ENCODE measurements at places on chromosomes 12 and 14.
A peak's percentile ranks its signal among the peaks of the same experiment; 100 is the strongest.

GRCh38 chr12:56411781-56412639 is 37.2 kb downstream of the TIMELESS start:
- DNase-seq = no peak

- no peak for DNase-seq
These were observed 3.4 kb upstream of the OAS2 start for GRCh38 chr12:112974904-112975303.

GRCh38 chr14:59376686-59377085 is 88.5 kb downstream of the GPR135 start:
- DNase-seq = no peak

DNA sequence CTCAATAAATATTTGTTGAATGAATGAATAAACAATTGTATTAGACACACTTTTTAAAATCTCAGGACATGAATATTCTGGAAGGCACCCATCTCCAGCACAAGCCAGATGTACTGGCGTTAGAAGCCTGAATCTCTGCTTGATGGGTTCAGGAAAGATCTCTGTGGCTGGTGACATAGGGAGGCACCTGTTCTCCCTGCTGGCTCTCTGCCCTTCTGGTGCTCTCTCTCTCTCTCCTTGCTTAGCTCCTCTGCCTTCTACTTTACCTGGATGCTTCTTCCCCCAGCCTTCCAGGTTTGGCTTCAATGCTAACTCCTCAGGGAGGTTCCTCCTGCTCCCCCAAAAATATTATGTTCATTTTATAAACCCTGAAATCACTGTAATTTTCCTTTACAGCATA is 1.5 kb downstream of the CYP46A1 start:
- DNase-seq = no peak

DNA sequence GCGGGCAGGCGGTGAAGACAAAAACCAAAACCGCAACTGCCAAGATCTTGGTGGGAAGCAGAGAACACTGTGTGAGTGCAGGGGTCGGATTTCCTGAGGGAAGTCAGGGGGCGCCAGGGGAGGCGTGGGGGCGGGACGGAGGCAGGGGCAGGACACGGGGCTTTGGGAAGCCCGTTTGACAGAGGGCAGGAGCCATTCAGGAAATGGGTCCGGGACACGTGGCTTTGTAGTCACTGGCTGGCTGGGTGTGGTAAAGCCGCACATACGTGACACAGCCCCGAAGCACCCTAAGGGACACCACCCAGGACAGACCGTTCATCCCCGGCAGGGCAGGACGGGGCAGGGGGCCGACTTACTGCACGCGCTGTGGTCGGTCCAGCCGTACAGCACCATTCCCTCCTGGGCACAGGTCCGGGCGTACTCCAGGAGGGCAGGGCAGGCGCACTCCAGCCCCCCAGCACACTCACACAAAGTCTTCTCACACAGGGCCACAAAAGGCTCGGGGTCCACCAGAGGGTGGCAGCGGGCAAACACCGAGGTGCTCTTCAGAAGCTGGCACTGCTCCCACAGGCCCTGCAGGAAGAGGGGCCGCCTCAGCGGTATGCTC is 49.4 kb downstream of the VWF start:
- DNase-seq = peak; percentile 40

- no peak for DNase-seq
These were observed 539 bp downstream of the PSME2 start for GRCh38 chr14:24145690-24146452.

GRCh38 chr12:3418609-3419390 is 72.2 kb upstream of the PRMT8 start:
- DNase-seq = no peak

DNA sequence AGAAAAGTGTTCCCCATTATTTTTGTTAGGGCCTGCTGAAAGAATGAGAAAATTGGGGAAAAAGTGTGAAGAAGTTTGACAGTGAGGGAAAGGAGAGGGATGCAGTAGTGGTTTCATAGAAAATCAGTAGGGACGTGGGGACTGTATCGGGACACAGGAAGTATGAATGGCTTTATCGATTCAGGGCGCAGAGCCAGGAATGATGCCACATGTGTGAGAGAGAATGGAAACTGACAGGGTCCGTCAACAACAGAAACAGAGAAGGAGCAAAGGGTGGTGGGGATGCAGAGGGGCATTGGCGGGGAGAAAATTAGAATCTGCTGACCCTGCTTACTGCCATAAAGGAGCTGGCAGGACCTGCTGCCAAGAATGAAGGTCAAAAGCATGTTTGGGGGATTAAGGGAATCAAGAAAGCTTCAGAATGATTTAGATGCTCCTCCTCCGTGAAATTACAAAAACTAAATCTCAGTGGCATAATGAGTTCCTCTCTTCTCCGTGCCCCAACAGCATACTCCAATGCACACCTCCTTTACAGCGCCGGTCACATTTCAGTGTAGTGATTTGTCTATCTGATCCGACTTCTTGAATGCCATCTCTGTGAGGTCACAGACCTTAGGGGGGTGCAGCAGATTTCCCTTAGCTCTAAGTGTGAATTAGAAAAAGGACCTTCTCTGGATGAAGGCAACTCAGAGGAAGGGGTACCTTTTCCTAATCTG is 92.6 kb downstream of the EMP1 start:
- no peak for DNase-seq

DNA sequence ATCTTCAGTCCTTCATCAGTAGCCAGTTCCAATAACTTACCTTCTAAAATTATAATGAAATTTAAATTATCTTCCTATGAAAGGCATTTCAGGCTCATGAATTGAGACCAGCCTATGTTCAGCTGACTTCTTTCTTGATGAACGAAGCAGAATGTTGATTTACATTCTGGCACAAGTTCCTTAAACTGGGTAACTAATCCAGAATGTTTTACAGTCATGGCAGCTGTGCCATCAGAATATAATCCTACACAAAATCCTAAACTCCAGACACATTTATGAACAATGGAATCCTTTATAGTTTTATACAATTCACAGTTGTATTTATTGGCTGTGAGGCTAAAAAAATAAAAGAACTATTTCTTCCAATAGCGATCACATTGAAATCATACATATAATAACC is 97.3 kb upstream of the CPM start:
- DNase-seq = no peak

DNA sequence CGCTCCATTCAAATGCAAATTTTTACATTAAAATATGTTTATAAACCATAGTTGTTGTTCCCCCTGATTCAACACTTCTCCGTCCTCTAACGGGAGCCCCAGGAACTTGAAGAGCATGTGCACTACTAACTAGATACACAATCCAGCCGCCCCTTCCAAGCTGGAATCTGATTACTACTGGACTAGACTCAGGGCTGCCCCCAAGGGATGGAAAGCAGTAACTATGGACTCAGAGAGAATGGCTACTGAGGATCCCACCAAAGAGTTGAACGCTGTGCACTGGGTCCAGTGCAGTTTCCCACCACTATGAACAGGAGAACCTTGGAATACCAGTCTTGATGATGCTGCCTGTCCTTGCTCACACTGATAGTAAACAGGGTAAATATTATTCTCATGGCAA is 48.6 kb upstream of the PCNX1 start:
- no peak for DNase-seq

DNA sequence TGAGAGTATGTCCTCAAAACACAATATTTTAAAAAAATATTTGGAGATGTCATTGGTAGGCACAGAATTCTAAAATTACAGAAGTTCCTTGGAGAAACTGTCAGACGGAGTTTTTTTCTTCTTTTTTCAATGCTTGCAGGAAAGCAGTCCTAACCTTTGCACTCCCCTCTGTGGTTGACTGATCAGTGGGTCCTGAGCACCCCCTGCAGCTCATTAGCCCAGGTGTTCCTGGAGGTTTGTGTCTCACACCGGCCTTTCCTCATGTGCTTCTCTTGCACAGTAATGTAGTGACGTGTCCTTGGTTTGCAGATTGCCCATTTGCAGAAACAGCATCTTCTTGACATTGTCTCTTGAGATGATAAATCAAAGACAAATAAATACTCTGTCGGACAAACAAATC is 513.0 kb downstream of the TMEM121 start:
- no peak for DNase-seq

DNA sequence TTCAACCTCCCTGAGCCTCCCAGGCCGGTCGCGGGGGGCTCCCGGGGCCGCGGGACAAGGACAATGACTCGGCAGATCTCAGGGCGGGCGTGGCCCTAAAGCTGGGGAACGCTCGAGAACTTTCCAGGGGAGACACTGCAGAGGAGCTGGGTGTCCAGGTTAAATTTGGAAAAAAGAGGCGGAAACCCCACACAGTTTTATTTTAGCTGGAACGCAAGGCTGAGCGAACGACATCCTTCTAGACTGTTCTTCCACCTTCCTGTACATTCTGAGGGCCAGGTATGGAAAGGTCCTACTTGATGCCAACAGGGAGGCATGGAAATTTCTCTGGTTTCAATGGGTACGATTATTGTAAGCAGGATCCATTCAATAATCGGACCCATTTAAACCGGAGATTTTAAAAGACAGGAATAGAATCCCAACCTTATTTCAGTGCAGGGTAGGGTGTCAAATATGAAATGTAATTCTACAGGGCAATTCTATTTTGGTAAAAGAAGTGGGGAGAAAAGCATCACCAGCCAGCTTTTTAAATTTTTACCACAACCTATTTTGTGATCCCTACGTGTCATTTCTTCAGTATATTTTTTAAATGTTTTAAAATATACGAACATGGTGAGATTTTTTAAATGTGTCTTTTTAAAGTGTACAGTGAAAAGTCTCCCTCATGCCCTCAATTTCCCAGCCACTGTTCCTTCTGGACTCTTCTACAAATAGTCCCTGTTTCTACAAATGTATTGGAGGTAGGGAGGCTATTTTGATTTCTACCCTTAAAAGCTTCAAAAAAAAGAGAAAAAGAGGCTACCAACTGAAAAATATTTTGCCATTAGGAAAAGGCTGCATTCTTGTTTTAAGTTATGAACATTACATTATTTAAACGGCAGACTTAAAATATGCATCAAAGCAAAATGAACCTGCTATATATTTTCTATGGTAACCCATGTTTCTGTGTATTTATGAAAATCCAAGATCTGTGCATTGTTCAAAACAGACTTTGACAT is 1.1 kb upstream of the UBC start:
- no peak for DNase-seq

DNA sequence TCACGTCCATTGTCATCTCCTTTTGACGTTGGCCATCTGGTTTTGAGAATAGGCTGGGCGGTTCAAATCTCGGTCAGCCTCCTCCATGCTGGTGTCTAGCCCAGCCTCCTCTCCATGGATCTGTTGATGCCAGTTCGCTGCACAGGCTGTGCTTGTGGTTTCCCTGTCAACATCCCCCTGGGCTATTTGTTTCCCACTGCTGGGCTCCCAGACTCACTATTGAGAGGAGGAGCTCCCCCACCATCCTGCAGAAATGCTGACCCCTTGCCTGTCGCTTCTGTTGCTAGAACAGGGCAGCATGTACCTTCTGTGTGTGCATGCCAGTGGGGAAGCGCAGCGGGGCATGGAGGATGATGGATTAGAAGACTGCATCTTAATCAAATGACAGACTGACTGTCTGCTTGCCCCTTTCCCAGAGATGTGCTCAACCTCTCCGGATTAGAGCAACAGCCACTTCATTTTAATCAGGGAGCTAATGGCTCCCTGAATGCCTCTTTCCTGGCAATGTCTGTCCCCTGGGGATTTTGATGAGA is 170.5 kb downstream of the TSPAN9 start:
- DNase-seq = no peak

GRCh38 chr12:22051114-22051698 is 5.2 kb downstream of the CMAS start:
- DNase-seq = no peak

DNA sequence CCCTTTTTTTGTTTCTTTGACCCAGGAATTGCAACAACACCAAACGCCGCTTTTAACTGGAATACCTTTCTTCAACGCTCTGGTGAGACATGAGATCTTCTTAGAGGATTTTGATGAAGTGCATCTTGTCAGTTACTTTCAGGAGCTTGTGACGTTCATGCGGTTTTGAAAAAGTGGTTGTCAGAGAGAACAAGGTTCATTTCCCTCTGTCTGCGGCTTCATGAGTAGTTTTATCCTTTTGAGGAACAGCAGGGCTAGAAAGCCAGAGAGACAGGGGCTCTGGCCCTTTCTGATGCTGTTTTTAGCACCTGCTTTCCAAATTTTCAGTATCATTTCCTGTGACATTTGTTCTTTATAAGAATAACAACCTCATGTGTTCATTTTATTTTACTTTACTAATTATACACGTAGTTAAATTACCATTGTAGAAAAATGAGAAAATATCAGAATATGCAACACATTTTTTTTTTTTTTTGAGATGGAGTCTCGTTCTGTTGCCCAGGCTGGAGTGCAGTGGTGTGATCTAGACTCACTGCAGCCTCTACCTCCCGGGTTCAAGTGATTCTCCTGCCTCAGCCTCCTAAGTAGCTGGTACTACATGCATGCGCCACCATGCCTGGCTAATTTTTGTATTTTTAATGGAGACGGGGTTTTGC is 61.8 kb downstream of the GLT1D1 start:
- no peak for DNase-seq

GRCh38 chr12:68579254-68579653 is 31.4 kb upstream of the RAP1B start:
- DNase-seq = no peak

- DNase-seq = no peak
These were observed 11.6 kb downstream of the CHST11 start for GRCh38 chr12:104468371-104468770.

- no peak for DNase-seq
These were observed 83.1 kb upstream of the RFLNA start for GRCh38 chr12:124211753-124212152.

DNA sequence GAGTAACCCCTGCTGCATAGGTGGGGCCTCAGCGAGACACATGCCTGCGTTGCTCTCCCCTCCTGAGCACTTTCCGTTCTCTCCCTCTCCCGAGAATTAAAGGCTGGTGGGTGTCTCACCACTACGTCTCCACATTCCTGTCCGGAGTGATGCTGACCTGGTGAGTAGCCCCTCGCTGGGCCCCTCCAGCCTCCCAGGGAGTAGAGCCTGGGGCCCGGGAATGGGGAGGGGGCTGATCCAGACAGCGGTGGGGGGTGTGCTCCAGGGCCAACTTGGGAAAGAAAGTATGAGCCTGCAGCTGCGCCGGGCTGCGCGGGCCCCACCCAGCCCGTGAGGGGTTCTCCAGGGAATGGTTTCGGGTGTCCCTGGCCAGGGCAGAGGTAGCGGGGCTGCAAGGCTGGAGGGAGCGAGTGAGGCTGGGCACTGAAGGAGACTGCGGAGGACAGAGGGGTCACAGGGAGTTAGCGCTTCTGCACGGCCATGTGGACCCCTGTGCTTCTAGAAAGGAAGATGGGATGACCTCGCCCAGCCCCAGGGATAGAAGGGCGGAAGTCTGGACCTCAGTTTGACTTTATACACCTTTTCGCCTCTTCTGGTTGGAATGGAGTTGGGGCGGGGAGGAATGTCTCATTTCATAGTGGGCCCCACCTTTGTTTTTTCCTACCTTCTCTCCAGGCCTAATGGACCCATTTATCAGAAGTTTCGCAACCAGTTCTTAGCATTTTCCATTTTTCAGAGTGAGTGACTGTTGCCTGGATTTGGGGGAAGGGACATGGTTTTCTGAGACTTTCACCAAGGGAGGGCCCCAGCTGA is 22.5 kb downstream of the RHOF start:
- no peak for DNase-seq

- no peak for DNase-seq
These were observed 108.9 kb upstream of the FGD4 start for GRCh38 chr12:32290411-32290810.

Measured in nephron progenitor cell (in vitro differentiated cells).